ENCODE measurements at places on chromosomes 2 and 18.

GRCh38 chr2:120939595-120940318 lies 204.1 kb downstream of the GLI2 start:
- no peak for DNase-seq

GRCh38 chr2:69789772-69790600 lies 39.5 kb upstream of the GMCL1 start:
- DNase-seq: no peak

DNA sequence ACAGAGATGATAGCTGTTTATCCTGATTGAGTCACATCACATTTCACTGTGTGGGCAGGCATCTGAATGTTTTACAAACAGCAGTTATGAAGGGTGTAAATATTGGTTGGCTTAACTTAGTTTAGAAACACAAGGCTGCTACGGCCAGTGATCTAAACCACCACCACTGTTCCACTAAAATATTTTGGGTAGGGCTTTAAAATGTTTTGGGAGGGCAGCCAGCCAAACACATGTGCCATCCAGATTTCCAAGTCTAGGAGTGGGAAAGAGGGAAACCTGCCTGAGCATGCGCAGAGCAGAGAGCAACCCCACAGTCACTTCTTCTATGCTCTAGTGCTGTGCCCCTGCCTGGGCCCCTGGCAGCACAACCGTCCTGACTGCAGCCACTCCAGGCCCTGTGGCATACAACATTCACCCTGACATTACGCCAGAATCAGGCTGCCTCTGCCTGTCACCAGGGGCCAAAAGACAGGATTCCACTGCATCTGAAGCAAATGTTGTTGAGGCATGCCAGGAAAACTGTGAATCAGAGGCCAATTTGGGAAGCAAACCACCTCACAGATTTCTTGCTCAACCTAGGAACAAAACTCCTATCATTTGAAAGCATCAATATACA lies 74.8 kb upstream of the COL5A2 start:
- no peak for DNase-seq

- DNase-seq: no peak
These were observed 414.8 kb downstream of the HRH4 start for GRCh38 chr18:24875286-24875685.

DNA sequence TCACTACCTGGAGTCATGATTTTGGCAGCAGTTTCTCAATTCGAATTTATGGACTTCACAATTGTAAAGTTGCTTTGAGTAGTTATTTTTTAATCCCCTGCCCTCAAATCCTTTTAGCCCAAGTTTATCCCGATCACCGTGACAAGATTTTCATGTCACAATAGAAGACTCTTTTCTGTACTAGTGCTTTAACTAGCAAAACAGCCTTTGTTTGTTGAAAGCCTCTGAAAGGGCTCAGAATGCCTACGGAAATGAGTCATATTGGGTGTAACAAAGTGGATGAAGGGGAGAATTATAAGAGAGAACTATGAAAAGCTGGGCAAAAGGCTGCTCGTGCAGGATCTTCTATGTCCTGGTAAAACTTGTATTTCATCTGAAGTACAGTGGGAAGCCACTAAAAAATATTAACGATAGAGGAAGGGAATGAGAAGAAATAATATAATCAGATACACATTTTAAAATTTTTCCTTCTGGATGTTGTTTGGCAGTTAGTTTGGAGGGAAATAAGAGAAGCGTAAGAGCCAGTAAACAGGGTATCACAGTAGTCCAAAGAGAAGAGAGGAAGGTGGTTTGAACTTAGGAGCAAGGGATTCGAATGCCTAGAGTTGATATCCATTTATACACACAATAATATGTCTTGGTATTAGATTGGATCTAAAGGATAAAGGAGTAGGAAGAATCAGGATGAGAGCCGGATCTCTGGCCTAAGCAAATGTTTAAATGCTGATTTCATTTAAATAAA lies 114.9 kb downstream of the GALNT13 start:
- DNase-seq: no peak

DNA sequence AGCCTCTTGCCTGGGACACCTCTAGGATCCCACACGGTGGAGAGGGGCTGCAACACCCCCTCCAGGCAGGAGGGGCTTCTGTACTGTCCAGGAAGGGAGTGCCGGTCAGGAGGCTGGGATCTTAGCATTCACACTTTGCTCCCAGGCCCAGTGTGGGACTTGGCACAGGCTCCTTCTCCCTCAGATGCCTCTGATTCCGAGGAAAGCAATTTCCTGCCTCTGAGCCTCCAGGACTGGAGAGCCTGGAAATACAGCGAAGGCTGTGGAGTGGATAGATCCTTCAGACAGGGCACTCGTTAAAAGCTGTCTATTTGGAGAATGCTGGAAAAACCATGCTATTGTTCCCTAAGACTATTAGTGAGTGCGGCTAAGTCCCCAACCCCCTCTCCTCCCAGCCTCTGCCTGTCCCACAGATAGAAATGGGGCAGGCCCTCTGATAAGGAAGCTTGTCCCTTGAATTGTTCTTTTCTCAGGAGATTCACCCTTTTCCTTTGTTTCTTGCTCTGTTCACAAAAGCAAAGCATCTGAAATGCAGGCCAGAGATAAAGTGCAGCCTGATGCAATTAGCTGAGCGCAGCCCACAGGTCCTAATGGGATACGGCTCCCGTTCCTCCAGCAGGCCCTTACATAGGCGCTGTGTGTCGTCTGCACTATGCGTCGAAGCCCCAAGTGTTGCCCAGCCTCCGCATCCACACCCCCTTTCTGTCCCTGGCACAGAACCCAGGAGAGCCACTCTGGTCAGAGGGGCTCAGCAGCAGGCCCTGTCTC lies 252.2 kb downstream of the KLHL29 start:
- DNase-seq: no peak

- DNase-seq: no peak
These were observed 326.1 kb downstream of the PARD3B start for GRCh38 chr2:204871231-204871953.

DNA sequence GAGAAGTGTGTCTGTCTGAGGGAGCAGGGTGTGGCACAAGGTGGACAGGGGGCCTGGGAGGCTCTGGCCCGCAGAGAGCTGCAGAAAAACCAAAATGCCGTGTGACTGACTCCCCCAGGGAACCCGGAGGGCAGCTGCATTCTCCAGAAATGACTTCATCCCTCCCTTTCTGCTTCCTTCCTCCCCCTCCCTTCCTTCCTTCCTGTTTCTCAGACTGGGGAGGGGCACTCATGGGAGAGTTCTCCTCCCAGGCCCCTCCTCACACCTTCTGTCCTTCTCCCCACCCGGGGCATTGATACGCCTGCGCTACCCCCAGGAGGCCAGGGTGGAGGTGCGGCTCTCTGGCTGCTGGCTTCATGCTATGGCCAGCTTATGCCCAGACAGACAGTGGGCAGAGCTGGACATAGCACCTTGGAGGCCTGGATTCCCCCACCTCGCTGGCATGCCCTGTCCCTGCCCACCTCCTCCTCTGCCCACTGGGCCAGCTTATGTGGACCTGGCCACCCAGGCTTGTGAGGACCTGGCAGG lies 8.2 kb upstream of the GPR17 start:
- DNase-seq: no peak

- no peak for DNase-seq
These were observed at the start of gene ITGA4 for GRCh38 chr2:181457121-181457740. ITGA4 (plus strand) TSS chr2:181457386; CDS start chr2:181457655, 269 bp downstream.

- peak; percentile 57 for DNase-seq
These were observed 216.1 kb downstream of the ZNF804A start for GRCh38 chr2:184814421-184814820.

DNA sequence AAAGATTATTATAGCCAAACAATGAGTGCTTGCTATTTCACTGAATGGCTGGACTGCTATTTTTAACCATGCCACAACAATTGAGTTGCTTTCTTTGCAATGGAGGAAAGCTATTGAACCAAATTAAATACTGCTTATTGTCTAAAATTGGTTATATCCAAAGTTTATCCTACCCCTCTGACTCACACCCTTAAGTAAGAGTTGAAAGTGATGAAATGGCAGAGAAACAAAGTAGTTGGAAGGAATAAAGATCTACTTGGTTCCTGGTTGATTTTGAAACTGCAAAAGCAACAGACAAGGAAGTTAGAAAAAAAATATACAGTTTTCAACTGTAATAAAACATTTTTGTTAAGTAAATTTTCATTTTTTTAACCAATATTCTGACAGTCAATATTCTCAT lies 47.5 kb downstream of the EML4 start:
- DNase-seq: no peak

DNA sequence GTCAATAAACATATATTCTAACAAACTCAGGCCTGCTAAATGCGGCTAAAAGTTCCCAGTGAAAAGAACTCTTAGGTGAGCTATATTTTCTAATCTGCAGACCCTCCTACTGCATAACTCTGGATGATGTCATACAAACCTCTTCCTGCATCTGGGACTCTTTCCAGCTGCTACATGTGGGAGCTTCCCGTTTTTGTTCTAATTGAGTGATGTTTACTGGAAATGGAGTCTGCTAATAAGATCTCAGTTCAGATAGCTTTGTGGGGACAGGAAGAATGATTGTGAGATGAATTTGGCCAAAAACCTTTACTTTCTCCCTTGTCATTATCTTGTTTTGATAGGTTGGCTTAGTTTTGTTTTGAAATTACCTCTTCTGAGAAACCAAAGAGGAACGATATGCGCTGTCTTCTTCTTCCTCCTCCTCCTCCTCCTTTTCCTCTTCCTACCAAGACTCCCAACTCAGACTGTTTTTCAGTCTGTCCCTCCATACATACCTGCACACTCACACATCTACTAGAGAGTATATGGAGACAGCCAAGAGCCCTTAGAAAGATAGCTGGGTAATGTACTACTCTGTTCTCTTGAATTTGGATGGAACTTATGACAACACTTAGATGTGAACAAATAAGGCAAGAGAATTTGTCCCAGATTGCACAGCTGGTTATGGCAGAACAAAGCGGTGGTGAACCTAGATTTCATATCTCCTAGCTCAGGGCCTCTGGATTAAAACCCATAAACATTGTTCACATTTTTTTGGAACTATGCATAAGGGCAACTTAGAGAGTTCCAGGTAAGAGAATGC lies 39.8 kb upstream of the AAK1 start:
- DNase-seq: no peak

DNA sequence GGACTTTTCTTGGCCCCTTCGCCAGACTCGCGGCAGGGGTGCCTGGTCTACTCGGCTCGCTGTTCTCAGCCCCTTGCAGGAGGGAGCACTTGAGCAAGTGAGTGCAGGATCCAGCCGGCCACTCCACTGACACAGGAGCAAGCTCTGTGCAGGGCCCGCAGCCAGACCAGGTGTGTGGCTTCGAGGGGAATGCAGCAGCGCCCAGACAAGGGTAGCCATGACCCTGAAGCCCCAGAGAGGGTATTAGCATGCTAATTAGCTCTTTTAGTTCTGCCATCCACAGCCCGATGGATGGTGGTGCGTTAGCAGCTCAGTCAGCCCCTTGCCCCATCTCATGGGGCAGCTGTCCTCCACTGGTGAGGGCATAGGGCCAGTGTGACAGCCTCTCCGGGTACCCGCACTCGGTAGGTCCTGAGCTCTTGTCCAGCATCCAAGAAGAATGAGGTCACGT lies 103.2 kb upstream of the HS6ST1 start:
- no peak for DNase-seq

GRCh38 chr2:207558079-207558491 lies 28.3 kb downstream of the CREB1 start:
- no peak for DNase-seq

DNA sequence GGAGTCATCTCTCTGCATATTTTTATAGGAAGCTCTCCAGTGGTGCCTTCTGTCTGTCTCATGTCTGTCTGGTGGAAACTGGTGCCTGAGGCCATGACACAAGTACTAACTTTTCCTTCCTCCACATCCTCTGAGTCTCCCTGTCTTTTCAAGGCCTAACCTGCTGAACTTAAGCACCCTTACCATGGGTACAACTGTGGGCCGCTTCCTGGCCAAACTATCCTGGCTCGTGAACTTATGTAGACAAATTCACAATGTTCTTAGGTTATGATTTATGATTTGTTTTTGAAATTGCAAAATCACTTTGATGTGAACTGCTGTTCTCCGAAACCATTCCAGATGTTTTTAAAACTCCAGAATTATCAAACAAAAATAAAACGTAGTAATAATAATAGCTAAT lies 804.5 kb upstream of the POU3F3 start:
- no peak for DNase-seq

DNA sequence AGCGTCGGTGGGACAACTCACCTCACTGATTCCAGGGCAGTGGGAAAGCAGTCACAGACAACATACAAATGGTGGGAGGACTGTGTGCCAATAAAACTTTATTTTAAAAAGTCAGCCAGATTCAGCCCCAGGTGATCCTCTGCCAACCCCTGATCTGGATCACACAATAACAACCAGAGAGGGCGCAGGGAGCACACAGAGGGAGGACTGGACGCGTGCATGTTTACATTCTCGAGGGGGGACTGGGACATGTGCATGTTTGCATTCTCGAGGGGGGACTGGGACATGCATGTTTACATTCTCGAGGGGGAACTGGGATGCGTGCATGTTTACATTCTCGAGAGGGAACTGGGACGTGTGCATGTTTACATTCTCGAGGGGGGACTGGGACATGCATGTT lies 209.5 kb downstream of the NDUFA10 start:
- DNase-seq: no peak

- DNase-seq: no peak
These were observed 48.1 kb downstream of the CHN1 start for GRCh38 chr2:174957050-174957449.

DNA sequence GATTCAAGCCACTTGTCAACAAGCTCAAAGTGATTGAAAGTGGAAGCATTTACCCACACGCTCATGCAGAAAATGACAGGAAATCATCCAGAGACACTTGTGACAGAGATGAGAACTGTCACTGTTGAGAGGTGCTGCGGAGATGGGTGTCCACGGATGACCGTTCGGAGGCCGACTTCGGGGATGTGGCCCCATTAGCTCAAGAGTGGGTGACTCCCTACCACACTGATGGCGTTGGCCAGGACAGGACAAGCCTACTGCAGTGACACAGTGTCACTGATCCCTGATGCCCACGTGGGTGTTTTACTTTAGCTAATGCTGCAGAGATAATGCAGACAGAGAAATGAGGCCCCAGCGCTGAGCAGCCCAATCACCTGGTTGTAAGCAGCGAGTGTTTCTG lies 81.5 kb upstream of the YWHAQ start:
- no peak for DNase-seq

GRCh38 chr2:201313362-201313761 lies 43.8 kb downstream of the FLACC1 start:
- DNase-seq: no peak

DNA sequence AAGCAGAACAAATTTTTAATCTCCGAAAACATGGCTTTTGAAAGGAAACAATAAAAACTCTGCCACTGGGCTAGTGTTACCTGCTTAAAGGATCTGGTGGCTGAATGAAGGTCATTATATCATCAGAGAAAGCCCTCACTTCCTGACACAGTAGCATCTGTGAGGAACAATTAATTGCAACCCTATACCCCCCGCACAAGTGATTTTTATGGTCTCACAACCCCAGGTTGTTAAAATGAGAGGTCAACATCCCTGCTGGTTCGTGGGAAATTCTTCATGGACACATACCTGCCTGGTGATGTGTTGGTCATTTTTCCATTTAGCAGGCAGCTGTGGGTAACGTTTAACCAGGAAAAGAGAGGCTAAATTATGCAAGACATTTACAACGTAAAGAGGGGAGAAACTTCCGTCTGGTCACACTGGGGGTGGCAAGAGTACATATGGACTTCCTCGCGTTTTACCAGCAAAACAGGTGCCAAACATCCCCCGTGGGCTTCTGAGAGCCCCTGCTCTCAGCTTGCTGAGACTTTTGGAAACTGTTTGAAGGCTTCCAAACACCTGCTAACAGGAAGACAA lies 29.2 kb downstream of the NIFK start:
- no peak for DNase-seq

GRCh38 chr2:127634066-127634617 lies 11.8 kb upstream of the GPR17 start:
- no peak for DNase-seq

All from NCI-H2081 treated with DMSO at 0.1 percent for 48 hours (cell line).